Activated CD8-positive, alpha-beta memory T cell treated with anti-CD3 and anti-CD28 coated beads for 24 hours (primary cell): ENCODE measurements at places on chromosomes 2 and 18.
A peak's percentile ranks its signal among the peaks of the same experiment; 100 is the strongest.

GRCh38 chr2:197131558-197131855, 179.1 kb downstream of the ANKRD44 start:
- no peak for DNase-seq

- no peak for DNase-seq
These were observed 95.7 kb upstream of the STPG4 start for GRCh38 chr2:47250586-47251403.

GRCh38 chr2:72923833-72924352, 6.6 kb downstream of the EMX1 start:
- no peak for DNase-seq

GRCh38 chr2:223503746-223504145, 98.4 kb downstream of the SCG2 start:
- DNase-seq, result no peak

DNA sequence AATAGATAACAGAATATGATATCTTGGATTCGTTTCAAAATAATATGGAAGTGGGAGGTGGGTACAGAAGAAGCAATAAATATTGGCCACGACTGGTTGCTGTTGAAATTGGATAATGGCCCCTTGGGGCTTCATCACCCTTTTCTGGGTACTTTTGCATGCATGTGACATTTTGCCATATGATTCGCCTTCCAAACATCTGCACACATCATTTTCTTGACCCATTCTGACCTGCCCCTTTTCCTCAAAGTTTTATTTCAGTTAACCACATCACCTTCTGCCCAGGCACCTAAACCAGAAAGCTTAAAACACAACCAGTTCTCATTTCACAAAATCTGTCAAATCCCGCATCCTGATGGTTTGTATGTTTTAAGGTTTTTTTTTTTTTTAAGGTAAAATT, 116.7 kb upstream of the AGAP1 start:
- no peak for DNase-seq

DNA sequence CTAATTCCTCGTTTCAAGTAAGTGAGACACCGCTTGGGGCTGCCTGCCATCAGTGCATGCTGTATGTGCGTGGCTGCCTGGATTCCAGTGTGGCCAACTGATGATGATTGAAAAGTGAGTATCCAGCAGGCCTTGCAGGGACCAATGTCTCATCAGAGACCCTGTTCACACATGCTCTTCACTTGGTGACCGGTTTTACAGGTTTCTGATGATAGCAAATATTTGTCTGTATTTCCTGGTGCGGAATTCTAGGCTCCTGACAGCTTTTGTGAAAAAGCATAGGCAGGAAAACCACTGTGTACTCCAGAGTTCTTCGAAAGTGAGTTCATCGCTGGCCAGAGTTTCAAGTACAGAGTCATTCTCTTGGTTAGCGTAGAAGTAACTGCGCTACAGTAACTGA, 13.8 kb upstream of the YWHAQ start:
- DNase-seq, result no peak

DNA sequence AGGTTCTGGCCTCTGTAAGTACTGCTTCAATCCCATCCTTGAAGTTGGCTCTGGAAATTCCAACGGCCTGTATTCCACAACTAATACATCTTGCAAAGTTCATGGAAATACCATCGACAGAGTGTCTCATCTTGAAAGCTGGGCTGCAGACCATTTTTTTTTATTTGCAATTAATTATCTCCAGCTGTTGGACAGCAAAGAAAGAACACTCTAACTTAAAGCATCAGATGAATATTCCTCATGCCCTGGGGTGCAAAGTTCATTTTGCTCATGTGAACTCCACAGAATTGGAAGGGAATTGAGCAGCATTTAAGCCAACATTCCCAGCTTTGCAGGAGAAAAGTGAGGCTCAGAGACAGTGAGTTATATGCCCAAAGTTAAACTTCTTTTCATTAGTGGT, 96.5 kb upstream of the PIEZO2 start:
- no peak for DNase-seq

GRCh38 chr2:167898340-167898739, 349.1 kb downstream of the STK39 start:
- DNase-seq, result no peak

- no peak for DNase-seq
These were observed 155.1 kb upstream of the RASGRP3 start for GRCh38 chr2:33321236-33321771.

GRCh38 chr2:84878896-84879583, 1.8 kb downstream of the TRABD2A start:
- DNase-seq, result peak; percentile 59

GRCh38 chr18:28176948-28177827, at the start of gene CDH2:
CDH2 (minus strand) TSS chr18:28177130; CDS start chr18:28177022, 108 bp downstream.
- peak; percentile 58 for DNase-seq

GRCh38 chr2:126662621-126663020, 6.7 kb downstream of the GYPC start:
- no peak for DNase-seq

- no peak for DNase-seq
These were observed 529.1 kb upstream of the MEX3C start for GRCh38 chr18:51726614-51727013.

- DNase-seq, result no peak
These were observed 176.3 kb downstream of the ZNF385B start for GRCh38 chr2:179685146-179685545.

GRCh38 chr2:146228020-146228393, 1616.8 kb upstream of the ACVR2A start:
- DNase-seq, result no peak

- DNase-seq, result peak; percentile 74
These were observed 94.3 kb downstream of the CDCA7 start for GRCh38 chr2:173448938-173449471.

DNA sequence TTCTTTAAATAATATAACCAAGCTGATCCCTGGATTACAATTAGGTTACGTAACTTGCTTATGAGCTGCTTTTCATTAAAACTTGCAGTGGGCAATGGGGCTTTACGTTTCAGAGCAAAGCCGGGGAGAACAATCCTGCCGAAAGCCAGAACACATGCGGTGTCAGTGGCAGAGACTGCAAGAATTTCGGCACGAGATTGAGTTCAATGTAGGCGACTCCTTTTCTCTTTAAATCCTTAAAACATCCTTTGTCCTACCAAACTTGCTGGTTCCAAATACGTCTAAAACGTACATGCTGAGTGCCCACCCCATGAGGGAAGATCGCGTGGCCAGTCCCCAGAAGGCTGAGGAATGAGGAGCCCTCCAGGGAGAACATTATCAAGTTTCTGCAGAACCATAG, 36.8 kb upstream of the NCOA1 start:
- DNase-seq, result no peak

GRCh38 chr2:72205504-72205881, 57.8 kb upstream of the CYP26B1 start:
- DNase-seq, result no peak

DNA sequence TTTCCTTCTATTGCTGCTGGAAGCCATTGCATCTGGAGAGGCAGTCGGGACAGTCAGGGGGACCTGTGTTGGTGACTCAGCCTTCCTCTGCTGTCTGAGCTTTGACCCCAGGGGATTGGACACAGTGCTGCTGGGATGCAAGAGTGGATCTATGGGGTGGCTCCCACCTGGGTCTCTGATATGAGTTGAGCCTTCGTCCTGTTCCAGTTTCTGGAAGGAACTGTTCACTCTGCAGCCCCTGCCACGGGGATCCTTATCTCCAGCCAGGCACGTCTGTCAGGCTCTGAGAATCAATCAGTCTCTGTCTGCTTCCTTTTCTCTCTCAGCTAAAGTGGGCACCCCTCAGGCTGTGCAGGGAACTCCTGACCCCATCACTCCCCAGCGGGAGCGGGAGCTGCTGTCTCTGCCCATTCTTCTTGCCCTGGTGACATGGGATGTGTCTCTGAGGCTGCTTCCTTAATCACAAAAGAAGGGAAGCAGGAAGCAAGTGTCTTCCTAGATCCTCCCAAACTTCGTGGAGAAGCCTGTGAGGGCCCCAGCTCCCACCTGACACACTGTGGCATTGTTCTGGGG, 51.7 kb downstream of the ARHGAP28 start:
- DNase-seq, result no peak

DNA sequence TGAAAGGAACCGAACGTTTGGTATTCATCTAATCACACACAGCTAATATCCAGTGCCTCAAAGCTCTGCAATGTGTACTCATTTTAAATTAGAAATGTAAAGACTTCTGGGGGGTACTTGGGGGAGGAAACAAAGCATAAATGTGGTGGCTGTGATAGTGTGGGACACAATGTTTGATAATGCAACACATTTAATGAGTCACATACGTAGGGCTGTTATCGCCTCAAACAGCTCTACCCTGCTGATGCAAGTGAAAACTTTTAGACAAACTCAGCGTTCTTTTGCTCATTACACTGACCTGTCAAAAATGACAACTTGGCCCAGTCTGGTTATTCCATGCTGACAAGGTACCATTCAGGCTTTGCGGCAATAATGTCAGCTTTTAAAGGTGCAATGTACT, 1227.1 kb upstream of the CELF4 start:
- DNase-seq, result no peak

DNA sequence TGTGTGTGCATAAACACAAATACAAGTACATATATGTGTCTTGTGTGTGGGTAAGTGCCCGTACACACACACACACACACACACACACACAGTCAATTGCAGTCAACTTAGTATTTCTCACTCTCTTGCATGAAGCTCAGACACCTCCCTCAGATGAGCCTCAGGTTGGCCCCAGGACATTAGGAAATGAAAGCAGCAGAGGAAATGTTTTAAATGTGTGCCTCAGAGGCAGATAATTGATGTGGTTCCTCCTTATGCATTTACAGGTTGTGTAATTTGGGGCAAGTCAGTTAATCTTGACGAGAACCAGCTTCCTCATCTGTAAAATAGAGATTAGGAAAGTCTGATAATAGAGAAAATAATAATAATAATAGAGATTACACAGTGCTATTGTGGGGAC, 814.0 kb upstream of the ID2 start:
- DNase-seq, result no peak

DNA sequence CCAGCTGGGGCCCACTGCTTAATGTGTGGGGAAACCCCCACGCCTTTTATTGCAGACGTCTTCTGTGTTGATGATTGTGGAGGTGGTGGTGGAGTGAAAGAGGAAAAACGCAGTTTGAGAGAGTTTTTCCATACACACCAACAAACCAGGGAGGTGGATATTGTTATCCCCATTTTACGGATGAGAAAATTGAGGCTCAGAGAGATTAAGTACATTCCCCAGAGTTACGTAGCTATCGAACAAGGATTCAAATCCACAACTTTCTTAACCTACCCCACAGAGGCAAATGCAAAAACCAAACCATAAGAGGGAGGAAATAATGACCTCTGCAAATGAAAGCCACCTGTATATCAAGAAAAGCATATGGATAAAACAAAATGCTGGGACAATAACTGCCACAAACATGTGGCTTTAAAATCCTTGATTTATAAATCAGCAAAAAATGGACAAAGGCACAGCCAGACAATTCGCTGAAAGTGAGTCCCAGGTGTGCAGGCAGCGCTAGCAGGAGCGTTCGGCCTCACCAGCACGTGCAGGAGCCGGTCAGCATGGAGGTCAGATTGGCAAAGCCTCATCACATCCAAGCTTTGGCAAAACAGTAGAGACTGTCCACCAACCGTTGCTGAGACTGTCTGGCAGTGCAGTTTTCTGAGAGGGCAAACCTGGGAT, 12.6 kb upstream of the RAB17 start:
- DNase-seq, result no peak
